ENCODE measurements at places on chromosomes 3 and 15.
A peak's percentile ranks its signal among the peaks of the same experiment; 100 is the strongest.

DNA sequence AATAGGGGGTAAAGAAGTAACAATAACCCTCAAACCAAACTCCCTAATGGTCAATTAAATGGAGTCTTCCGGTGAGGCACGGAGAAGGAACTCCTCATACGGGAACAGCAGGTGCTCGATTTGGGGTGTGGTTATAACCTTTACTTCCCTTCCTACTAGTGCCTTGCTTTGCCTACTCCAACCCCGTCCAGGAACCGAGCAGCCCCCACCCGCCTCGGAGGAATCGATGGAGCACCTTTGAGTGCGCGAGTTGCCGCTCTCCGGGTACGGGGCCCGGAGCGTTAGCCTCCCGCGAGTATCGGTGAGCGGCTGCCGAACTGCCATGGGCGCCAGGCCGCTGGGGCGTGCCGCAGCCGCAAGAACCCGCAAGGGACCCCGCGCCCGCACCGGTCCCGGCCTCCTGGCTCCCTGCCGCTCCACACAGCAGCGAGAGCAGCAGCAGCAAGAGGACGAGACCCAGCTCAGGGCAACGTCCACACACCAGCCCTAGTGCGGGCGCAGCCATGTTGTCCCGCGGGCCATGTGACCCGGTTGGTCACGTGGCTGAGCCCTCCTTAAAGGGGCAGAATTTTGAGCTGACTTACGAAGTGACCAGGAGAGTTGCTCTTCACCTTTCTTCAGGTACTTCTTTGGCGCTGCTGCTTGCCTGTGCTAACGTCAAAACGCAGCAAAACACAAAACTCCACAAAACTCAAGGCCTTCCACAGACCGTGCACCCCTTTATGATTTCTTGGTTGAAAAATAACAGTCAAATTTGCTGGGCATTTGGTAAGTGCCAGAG lies at the start of gene SUMF1:
Gene SUMF1, minus strand, starts transcription at position 529 of the 781 bp plus-strand sequence. Its CDS starts 24 bp downstream, at position 505.
- peak; percentile 36 for DNase-seq

DNA sequence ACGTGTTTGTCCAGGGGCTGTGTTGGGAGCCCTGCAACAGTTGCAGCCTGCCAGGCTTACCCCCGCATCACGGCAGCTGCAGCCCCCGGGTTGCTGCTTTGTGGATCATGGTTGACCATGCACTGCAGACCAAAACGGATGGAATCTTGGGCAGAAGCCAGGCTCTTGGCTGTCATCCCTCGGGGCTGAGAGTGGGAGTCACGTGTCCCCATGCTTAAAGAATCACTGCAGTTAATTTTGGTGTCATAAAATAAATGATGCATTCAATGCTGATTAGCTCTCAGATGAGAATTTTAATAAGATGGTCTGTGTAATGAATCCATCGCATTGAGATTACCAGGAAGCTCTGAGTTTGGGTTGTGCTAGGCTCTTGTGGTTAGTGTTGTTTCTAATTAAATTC lies 115.6 kb downstream of the CHDH start:
- peak; percentile 58 for DNase-seq

DNA sequence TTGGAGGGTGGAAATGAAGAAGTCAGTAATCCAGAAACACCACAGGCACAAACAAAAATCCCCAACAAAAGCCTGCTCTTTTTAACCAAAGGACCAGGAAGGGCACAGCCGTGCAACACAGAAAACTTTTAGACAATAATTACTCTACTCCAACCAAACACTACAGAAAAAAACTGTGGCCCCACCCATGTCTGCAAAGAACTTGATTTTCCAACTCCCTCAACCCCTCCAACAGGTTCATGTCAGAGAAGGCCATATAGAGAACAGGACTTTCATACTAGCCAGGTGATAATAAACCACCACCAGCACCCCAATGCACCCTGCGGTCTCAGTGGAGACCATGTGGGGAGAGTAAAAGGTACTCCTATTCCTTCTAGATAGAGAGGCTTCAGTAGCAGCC lies 16.8 kb downstream of the PHC3 start:
- DNase-seq: no peak

DNA sequence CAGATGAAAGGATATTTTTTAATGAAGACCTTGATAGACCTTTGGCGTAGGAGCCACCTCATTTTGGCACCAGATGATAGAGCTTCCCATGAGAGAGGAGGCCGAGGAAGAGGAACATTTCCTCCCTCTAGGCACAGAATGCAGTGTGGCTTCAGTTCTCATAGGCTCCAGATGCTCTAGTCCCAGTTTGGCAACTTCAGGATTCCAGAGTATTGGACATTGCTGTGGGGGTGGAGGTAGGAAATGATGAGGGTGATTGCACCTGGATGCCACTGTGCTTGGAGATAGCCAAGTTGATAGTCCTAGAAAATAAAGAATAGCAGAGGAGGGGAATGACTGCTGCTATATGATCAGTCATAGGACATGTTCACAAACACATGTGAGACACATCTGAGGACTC lies 58.3 kb upstream of the KY start:
- no peak for DNase-seq

DNA sequence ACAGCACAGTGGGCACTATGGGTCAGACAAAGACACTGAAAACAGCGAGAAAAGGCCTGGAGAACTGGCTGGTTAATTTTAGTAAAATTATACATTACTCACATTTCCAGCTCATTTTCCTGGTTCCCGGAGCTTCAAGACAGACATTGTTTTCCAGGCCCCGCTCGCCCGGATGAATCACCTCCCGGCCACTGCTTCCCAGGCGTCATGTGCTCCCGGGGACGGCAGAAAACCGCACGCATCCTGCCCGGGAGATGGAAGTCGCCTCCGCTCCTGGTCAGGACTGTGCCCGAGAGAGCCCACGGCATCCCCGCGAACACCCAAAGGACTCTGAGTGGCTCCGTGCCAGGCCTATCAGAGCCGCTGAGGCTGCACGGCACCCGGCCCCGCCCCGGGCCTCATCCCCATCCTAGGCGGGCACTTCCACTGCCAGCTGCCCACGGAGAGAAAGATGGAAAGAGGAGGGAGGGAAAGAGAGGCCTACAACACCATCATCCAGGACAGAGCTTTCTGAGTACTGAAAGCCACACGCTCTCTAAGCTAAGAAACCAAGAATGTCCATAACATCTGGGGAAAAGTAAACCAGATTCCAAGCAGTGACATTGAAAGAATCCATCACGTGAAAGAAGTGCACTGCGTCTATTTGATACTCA lies 75.1 kb downstream of the VGLL4 start:
- no peak for DNase-seq

DNA sequence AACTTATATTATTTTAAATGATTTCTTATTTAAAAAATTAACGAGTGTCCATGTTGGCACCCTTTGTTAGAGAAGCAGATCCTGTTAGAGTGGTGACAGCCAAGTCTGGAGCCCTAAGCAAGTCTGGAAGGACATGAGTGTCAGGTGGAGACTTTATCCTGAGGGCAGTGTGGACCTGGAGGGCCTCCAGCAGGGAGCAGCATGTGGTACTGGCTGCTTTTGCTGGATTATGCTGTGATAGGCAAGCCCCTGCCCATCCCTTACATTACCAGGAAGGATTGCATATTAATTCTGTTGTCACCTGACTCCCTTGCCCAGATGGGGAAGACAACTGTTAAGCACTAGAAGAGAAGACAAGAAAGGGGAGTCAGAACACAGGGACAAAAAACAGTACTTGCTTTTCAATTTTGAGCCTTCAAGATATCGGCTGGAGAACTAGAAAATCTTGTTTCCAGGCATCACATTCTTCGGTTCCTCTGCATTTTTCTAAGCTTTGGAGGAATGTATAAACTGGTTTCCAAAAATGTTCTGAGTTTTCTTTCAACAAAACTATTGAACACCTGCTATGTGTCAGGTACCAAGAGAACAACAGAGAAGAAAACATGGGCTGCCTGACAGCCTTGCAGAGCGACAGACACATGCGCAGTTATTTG lies 22.7 kb downstream of the ZNF860 start:
- DNase-seq: no peak

DNA sequence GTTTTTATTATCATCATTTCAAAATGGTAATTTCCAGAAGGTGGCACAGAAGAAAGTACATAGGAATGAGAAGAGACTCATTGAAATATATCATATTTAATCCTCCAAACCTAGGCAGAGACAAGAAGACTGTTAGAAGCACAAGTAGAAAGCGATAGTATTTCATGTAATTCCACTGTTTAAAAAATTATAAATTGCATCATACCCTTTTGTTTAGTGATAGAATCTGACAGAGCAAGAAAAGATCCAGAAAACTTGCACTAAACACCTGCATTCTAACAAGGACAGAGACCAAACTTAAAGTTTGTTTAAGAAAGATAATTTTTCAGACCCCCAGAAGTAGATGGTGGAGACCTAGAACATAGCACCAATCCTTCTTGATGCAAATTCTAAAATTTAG lies 56.9 kb upstream of the CD96 start:
- DNase-seq: no peak

- no peak for DNase-seq
Measured at GRCh38 chr3:24662449-24663345, 168.0 kb upstream of the THRB start.

- DNase-seq: no peak
Measured at GRCh38 chr3:33042668-33043067, 54.3 kb downstream of the GLB1 start.

DNA sequence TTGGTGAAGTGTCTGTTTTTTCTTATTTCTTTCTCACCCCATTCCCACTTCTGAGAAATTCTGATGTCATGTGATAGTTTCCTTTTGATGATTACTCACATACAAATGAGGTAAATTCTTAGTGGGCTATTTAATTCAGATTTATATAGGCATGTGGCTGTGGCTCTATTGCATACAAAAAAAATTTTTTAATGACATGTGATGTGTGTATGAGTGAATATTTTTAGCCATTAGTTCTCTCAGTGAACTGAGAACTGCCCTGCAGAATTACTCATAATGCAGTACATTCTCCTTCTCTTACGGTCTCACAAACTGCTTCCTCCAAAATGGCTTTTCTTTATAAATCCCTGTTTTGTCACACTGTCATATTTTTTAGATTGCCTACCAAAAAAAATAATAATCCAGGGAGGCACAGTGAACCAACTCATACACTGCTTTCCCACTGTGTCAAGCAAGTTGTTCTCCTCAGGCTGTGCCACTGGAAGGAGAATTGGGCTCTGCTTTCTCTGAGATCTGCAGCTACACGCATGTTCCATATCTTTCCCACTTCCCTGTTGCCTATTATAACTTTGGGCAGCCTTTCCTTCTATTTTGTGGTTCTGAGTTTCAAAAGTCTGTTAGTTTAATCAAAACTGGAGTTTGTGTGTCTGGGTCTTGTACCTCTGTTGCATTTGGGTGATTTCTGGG lies 415.7 kb upstream of the THBS1 start:
- no peak for DNase-seq

GRCh38 chr3:136838641-136839555 lies 20.0 kb downstream of the SLC35G2 start:
- no peak for DNase-seq

- peak; percentile 18 for DNase-seq
Measured at GRCh38 chr3:134030379-134031347, 938 bp upstream of the SLCO2A1 start.

DNA sequence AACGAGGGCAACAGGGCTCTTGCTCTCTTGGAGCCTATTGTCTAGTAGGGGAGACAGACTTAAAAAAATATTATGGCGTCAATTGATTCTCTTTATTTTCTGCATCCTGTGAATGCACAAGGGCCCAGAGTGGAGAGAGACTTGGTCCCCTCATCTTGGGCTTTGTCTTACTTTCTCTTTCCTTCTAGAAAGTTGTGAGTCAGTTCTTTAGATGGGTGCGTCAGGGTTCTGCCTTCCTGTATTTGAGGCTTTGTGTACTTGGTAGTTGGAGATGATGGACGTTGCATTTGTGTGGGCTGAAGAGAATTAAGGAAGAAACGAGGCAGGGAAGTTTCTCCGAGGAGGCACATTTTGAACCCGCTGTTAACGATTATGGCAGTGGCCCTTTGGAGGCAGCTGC lies 52.9 kb downstream of the CACNA1D start:
- no peak for DNase-seq

DNA sequence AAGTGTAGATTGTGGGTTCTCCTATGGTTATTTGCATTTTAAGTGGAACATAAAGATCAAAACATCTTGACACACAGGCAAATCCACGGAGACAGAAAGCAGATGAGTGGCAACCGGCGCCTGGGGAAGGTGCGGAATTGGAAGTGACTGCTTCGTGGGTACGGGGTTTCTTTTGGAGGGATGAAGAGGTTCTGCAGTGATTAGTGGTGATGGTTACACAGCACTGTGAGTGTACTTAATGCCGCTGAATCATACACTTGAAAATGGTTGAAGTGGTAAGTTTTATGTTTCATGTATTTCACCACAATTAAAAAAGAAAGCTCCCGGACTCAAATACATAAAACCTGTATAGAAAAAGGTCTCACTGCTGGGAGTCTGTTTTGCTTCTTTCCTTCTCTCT lies 18.5 kb upstream of the VPS33B start:
- no peak for DNase-seq

- DNase-seq: no peak
Measured at GRCh38 chr3:134367869-134368750, 6.1 kb downstream of the AMOTL2 start.

GRCh38 chr3:44492496-44492895 lies 15.0 kb upstream of the ZNF445 start:
- no peak for DNase-seq

GRCh38 chr3:180698760-180699270 lies 19.5 kb upstream of the CCDC39 start:
- no peak for DNase-seq

DNA sequence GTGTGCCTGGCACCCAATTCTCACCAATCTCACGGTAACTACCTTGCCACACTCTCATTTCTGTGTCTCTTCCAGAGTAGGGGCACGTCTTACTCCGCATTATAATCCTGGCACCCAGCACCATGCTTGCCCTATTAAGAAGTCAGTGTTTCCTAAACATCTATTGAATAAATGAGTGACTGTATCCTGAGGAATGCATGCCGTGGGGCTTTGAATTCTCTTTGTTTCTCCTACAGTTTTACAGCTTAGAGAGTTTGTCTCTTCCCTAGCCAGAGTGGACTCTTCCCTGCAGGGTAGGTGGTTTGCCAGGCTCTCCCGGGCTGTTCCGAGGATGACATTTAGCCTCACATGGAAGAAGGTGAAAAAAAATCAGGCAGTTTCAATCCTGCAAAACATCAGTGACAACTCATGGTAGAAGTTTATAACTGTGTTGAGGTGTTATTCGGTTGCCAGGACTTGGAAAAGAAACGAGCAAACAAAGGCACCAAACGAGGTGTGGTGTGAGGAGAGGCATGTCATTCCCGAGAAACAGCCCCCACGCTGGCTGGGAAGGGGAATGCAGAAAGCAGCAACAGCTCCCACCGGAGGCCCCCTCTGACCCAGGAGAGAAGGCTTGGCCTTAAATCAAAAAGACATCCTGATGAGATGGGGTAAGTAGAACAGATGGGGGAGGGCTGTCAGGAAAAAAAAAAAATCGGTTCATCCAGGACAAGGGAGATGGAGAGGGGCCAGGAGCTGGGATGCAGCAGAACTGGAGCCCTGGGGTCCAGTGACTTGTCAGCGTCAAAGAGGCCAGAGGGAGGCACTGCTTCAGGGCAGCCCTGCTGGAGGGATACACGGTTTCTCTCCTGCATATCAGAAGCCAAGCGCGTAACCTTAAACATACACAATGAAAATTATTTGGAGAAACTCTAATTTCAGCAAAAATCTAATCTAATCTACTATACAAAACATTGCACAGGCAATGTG lies 168.4 kb upstream of the ARRDC4 start:
- no peak for DNase-seq

- DNase-seq: no peak
Measured at GRCh38 chr3:4981665-4982494, 2.6 kb downstream of the BHLHE40 start.

GRCh38 chr15:70530906-70531305 lies 232.5 kb downstream of the UACA start:
- DNase-seq: no peak

All from NCI-H1092 (cell line).